ENCODE measurements at places on chromosomes 12 and 14.
A peak's percentile ranks its signal among the peaks of the same experiment; 100 is the strongest.

GRCh38 chr12:2574355-2574935 lies 220.3 kb upstream of the FKBP4 start:
- DNase-seq = no peak

DNA sequence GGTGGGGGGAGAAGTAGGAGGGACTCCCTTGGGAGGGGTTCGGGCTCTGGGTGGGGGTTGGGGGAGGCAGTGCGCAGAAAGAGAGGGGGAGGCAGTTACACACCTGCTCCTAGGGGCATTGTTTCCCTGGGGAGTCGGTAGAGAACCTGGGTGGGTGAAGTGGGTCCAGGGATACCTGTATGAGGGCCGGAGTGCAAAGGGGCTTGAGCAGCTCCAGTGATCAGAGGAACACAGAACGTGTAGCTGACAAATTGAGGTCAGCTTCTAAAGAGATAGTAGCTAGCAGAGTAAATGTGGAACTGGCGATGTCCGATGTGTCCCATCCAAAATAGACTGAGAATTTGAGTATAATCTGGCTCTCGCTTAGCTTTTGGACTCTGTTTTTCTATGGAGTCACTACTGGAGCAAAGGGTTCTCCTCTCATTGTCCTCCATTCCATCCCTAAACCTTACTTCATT lies 502 bp downstream of the SMARCD1 start:
- DNase-seq = no peak

DNA sequence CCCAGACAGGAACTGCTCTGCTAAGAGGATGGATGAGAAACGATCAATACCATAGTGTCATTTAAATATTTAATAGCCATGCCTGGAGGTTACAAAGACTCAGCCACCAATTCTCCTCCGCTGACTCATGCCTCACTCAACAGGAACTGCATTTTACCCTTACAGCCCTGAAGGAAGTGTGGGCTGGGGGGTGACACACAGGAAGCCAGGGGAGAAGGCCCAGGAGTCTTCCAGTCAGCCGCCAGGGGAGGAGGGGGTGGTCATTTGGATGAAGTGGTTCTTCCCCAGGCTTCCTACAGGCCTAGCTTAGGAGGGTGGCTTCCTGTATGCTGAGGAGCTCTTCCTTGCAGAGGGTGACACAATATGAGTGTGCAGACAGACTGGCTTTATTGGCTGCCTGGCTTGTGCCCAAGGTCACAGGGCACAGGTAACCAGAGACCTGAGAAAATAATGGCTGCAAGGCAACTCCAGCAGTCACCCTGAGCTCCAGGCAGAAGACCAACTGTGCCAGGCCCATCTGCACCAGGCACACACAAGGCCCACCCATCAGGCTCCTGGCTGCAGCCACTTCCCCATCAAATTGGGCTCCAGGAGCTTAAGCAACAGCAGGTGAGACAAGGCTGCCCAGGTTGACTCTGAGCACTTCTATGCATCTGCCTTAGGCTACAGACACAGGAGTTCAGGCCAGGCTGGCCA lies 30.6 kb upstream of the RPLP0 start:
- DNase-seq = peak; percentile 68

DNA sequence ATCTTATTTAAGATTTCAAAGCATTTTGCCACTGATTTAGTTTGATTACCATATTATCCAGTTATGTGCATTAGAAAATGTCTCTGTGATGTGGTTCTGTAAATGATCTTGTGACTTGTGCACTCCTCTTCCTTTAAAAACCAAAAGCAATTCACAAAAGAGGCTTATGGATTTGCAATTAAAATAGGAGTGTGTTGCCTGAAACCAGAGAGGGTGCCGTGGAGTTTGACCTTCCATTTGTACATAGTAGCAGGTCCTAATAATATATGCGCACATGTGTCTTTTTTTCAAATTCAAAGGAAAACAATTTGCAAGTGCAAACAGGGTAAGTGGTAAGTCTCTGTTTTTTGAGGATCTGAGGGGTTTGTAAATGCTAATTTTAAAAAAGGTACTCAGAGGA lies 470.9 kb downstream of the VRK1 start:
- no peak for DNase-seq
